ENCODE measurements at places on chromosomes 16 and 17.

- no peak for DNase-seq
Observed at GRCh38 chr16:4002121-4002520, 114.1 kb downstream of the ADCY9 start.

DNA sequence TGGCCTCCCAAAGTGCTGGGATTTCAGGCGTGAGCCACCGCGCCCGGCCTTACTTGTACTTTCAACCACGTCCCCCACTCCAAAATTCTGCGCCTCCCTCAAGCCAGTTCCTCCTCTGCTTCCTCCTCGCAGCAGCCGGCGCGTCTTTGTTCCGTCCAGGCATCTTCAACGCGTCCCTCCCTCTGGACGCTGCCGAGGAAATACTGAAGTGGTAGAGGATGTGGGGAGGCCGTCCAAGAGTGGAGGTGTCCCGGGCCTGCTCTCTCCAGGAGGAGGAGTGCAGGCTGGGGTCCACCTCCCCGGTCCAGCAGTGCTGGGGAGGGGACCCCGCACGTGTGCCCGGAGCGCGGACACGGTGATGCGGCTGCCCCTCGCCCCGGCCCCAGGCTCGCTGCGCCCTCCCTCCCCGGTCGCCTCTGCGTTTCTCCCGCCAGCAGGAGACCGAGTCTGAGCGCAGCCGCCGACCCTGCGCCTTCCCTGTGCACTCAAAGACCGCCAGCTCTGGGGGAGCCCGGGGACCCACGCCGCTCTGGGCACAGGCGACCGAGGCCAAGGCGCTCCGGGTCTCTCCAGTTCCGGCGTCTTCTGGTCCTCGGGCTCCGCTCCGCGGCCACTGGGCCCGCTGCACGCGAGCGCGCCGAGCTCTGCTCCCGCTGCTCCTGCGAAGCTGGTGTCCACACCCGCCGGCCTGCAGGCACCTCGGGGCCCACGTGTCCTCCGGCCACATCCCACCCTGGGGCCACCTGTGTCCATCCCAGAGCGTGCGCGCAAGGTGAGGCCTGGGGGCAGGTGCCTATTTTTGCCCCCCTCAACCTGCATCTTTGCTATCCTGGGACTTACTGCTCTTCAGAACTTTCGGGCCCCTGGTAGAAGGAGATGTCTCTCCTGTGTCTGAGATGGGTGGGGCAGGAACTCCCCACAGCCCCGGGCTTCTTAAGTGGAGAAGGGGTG lies 31.7 kb downstream of the OSBPL7 start:
- DNase-seq, result peak; percentile 55

- peak; percentile 44 for DNase-seq
Observed at GRCh38 chr17:65243838-65244625, 106.9 kb downstream of the RGS9 start.

GRCh38 chr16:89216315-89217137 lies 977 bp upstream of the ZNF778 start:
- DNase-seq, result peak; percentile 82

- DNase-seq, result no peak
Observed at GRCh38 chr17:34626121-34626681, 46.8 kb downstream of the TMEM132E start.
